Choroid plexus epithelial cell (primary cell): ENCODE measurements at places on chromosomes 3 and 15.
A peak's percentile ranks its signal among the peaks of the same experiment; 100 is the strongest.

GRCh38 chr15:99717161-99718009 lies 15.9 kb downstream of the LYSMD4 start:
- DNase-seq, result no peak

GRCh38 chr15:89381888-89382686 lies 47.5 kb upstream of the POLG start:
- DNase-seq, result no peak

- DNase-seq, result peak; percentile 55
Observed at GRCh38 chr3:62611541-62612240, 238.3 kb upstream of the FEZF2 start.

GRCh38 chr3:168116279-168116678 lies 20.6 kb upstream of the GOLIM4 start:
- DNase-seq, result no peak

DNA sequence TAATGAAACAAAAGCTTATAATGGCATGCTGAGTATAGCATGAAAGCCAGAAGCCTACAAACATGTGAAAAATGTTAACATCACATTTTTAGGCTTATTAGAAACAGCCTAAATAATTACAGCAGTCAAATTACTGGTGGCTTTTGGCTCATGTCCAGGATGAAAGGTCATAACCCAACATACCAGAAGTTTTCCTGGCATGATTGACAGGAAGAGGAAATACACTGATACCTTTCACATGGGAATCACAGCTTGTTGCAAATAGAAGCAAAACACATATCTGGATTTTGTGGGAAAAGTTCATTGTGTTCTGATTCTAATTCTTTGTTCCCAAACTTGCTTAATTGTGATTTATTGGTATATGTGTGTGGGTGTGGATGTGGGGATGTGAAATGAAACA lies 393.5 kb upstream of the ARRDC4 start:
- peak; percentile 20 for DNase-seq

DNA sequence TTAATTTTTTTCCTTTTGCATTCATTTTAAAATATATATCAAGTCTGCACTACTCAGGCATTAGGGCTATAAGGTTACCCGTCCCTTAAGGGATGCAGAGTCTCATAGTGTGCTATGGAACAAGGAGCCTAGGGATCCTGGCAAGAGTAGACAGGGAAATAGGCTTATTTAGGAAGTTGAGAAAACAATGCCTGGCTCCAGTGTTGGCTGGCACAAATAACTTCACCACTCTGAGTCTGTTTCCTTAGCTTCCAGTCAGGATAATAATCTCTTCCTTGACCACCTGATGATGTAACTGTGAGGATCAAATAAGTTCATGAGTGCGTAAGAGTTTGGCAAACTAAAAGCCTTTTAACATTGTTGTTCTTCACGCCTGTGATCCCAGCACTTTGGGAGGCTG lies 540.8 kb upstream of the IL12A start:
- DNase-seq, result no peak

GRCh38 chr3:39573392-39573791 lies 105.9 kb downstream of the MOBP start:
- DNase-seq, result no peak

- no peak for DNase-seq
Observed at GRCh38 chr15:77859491-77860060, 217.9 kb downstream of the TBC1D2B start.

GRCh38 chr3:72463083-72463482 lies 385.2 kb downstream of the SHQ1 start:
- no peak for DNase-seq

DNA sequence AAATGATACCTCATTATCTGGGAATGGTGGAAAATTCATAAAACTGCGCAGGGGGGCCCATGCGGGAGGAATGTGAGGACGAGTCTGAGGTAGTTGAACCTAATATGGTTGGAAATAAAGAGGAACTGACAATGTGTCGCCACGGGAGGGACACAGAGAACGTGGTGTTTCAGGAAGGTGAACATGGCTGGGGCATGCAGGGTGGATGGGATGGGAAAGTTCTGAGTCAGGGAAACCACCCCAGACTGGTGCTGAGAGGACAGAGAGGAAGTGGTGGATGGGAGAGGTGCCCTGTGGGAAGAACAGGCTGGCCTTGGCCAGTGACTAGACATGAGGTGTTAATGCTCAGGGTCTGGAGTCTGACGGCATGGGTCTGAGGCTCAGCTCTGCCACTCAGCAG lies 137.1 kb upstream of the WNT5A start:
- peak; percentile 56 for DNase-seq

GRCh38 chr15:80730926-80731325 lies 35.8 kb downstream of the ABHD17C start:
- DNase-seq, result no peak

- DNase-seq, result peak; percentile 69
Observed at GRCh38 chr3:30408105-30408557, 198.3 kb upstream of the TGFBR2 start.

DNA sequence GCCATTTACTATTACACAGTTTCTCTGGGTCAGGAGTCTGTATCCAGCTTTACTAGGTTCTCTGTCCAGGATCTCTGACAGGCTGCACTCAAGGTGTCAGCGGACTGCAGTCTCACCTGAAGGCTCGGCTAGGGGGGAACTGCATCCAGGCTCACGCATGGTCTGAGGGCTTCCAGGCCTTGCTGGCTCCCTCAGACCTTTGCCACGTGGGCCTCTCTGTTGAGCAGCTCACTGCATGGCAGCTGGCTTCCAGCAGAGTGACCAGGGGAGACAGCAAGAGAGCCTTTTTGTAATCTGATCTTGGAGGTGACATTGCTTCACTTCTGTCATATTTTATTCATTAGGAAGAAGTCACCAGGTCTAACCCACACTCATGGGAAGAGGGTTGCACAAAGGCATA lies 152.3 kb downstream of the CACNA2D3 start:
- DNase-seq, result no peak

GRCh38 chr3:42490243-42490642 lies 12.2 kb upstream of the VIPR1 start:
- peak; percentile 18 for DNase-seq

DNA sequence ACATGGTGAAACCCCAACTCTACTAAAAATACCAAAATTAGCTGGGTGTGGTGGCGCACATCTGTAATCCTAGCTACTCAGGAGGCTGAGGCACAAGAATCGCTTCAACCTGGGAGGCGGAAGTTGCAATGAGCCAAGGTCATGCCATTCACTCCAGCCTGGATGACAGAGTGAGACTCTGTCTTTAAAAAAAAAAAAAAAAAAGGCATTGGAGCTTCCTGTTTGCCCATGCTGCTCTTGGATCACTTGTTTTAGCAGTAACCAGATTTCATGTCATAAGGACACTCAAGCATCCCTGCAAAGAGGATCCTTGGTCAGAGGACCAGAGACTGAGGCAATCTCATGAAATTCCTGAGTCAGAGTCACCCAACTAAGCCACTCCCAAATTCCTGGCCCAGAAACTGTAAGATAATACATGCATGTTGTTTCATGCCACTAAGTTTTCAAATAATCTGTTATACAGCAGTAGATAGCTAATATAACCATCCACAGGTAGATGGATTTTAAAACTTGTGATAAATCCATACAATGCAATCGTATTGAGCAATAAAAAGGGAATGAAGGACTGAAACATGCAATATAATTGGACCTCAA lies 82.0 kb upstream of the XXYLT1 start:
- DNase-seq, result peak; percentile 92

- DNase-seq, result no peak
Observed at GRCh38 chr15:34841262-34841725, 45.9 kb upstream of the ACTC1 start.

DNA sequence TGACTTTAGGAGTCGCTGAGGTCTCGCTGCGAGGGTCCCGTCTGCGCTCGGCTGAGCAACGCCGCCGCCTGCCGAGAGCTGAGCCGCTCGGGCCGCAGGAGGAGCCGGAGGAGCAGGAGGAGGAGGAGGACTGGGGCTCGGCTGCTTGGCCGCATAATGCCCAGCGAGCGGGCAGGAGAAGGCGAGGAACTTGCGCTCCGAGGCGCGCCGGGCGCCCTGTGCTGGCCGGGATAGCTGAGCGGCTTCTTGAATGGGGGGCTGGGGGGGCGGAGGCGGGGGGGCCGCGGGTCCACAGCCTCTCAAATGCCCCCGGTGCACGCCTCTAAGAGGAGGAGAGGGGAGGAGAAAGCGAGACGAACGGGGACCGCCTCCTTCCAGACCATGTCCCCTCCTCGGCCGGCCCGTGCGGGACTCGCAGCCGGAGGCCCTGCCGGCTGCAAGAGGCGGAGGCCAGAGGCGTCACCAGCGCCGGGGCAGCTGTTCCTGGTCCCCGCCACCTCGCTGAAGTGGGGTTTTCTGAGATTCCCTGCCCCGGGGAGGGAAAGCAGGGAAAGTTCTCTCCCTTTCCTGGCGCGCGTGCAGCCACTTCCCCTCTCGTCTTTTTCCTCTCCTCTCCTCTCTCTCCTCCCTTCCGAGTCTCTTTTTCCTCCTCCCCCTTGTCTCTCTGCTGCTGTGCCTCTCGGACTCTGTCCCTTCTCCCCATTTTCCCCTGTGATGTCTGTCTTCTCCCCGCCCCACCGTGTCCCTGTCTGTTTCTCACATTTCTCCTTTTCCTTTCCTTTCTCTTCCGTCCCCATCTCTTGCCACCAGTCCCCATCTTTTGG lies at the start of gene ADAMTS9:
Gene ADAMTS9 (minus strand): TSS at position 220 of the 824 bp plus-strand sequence. CDS start 343 bp downstream, outside the sequence.
- DNase-seq, result peak; percentile 77

GRCh38 chr15:58710701-58711100 lies 38.8 kb downstream of the ADAM10 start:
- DNase-seq, result peak; percentile 23

DNA sequence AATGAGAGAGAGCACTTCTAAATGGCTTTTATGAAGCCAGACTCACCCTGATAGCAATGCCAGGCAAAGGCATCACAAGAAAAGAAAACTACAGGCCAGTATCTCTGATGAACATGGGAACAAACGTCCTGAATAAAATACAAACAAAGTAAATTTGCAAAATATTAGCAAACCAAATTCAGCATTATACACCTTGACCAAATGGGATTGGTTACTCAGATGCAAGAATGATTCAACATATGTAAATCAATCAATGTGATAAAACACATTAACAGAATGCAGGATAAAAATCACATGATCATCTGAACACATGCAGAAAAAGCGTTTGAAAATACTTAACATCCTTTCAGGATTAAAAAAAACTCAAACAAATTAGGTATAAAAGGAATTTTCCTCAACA lies 494.9 kb upstream of the CCDC54 start:
- DNase-seq, result no peak

GRCh38 chr3:66618066-66618465 lies 117.2 kb upstream of the LRIG1 start:
- no peak for DNase-seq

- DNase-seq, result peak; percentile 56
Observed at GRCh38 chr3:183188895-183189462, 26.4 kb upstream of the LAMP3 start.

DNA sequence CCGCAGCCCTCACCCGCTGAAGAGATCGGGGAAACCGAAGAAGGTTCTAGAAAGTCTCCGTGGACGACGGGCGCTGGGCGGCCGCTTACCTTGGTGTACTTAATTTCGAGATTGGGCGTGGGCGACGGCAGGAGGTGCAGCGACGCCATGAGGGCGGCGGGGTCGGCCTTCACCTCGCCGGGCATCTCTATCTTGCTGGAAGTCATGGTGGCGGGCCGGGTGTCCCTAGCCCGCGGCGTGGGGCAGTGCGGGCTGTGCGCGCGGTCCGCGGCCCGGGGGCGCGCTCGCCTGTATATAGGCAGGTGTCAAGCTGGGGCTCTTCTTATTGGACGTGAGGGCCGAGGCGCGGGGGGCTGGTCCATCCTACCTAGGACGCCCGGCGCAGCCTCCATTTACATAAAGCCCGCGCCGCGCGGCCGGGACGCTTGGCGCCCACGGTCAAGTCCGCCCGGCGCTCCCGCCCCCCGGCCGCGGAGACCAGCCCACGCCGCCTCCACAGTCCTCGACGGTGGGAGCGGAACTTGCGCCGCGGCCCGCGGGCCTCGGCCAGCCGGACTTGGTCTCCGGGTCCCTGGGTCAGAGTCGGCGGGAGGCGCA lies at the start of gene ALDH1A2:
Gene ALDH1A2 (minus strand): TSS at position 267 of the 597 bp plus-strand sequence. CDS start 61 bp downstream, at position 206.
- DNase-seq, result no peak

DNA sequence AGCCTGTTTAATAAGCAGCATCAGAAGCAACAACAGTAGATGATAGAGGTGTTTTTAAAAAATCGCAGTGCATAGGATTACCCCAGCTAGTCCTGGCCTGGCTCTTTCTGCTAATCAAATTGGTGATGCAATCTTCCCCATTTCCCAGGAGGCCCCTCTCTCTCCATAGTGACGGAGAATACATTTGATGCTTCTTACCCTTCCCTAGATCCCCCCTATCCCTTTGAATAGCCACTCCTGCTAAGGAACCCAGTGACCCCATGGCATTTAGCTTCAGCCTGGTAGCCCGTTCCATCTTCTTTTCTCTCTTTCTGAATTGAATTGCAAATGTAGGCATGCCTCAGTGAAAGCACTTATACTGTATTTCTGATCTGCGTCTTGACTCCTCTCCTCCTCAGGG lies 223.6 kb upstream of the GAP43 start:
- DNase-seq, result no peak
